Stimulated activated CD8-positive, alpha-beta memory T cell treated with anti-CD3 and anti-CD28 coated beads, Interleukin-4, amount 100 ng/mL, for 1 hour (primary cell): ENCODE measurements at places on chromosomes 2 and 18.

DNA sequence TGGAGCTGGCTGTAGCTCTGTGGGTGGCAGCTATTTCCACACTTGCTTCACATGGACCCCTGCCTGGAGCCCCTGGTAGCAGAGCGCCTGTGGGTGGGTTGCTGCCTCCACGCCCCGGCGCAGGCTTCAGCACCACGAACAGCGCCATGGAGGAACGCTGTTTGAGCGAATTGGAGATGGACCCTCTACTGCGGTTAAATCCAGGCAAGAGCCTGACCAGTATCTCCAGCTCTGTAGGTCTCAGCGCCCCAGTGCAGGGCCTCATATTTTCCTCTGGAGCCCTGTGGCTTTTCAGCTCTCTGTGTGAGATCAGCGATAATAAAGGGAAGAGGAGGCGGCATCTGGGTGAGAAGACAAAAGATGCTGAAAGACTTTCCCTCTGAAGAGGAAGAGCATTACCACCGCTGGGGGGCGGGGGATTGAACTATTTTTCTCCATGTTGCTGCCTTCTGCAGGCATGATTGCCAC, 12.0 kb downstream of the ONECUT2 start:
- DNase-seq: no peak

DNA sequence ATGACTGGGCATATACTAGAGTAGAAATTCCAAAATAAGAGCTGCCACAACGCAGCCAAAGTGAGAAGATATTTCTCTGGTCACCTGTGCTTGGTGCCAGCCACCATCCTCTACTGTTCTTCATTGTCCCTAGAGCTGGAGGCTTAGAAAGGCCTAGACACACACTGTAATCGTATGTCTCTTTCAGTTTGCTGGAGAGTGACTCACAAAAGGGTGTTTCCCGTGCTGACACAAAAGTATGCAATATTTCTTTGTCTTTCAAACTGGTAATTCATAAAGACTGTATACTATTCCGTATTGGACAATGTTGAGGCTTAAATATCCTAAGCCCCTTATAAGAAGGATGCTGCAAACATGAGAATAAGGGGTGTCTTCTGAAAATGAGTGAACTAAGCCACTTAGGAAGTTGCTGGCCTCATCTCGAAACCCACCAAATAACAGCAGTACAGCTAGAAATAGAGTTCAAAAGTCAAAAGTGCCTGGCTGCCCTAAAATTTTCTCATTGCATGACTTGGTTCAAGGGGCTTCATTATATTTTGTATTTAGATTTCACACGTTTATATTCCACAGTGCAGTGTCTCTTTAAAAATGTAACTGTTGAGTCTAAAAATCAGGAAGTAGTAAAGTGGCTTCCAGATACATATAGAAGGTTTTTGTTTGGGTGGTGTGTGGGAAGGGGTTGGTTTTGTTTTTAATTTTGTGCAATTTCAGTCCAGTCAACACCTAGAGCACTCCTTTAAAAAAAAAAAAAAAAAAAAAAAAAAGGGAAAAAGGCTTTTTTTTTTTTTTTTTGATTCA, 601.1 kb downstream of the ARHGAP15 start:
- DNase-seq: no peak

- no peak for DNase-seq
Observed at GRCh38 chr2:16640001-16640700, 25.5 kb downstream of the CYRIA start.

- DNase-seq: no peak
Observed at GRCh38 chr2:111663471-111664274, 220.3 kb downstream of the ANAPC1 start.

DNA sequence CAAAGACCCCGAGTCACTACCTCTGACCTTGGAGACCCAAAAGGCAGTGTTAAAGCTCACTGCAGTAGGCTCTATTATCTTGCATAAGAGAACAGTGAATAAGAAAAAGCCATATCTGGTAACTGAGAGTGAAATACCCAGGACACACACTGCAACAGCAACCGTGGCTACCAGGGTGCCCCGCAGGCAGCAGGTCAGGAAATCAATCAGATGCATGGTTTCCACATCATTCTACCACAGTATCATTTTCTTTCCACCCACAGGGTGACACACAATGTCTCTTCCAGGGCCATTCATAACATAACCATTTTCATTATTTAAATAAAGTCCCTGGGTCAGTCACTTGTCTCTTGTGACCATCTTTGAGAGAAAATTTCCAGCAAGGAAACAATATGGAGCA, 131.3 kb downstream of the CCBE1 start:
- no peak for DNase-seq

GRCh38 chr2:43086451-43087221, 139.8 kb downstream of the ZFP36L2 start:
- no peak for DNase-seq

GRCh38 chr2:70984228-70984575, 5.8 kb downstream of the ANKRD53 start:
- DNase-seq: no peak

DNA sequence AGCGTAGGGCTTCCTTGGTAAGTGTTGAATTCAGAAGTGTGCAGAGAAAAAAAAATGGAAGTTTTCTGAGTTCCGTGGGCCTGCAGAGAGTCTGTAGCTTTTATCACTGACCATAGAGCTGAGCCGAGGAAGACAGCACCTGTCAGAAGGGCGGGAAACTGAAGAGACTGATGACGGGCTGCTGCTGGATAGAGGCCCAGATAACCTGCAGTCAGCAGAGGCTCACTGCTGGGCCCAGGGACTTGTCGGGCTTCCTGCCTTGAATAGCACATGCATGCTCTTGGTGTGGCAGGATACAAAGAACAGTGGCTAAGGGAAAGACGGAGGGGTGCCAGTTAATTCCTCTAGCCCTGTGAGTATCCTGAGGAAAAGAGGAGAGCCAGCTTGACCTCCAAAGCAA, 166.4 kb downstream of the MGAT5 start:
- no peak for DNase-seq

DNA sequence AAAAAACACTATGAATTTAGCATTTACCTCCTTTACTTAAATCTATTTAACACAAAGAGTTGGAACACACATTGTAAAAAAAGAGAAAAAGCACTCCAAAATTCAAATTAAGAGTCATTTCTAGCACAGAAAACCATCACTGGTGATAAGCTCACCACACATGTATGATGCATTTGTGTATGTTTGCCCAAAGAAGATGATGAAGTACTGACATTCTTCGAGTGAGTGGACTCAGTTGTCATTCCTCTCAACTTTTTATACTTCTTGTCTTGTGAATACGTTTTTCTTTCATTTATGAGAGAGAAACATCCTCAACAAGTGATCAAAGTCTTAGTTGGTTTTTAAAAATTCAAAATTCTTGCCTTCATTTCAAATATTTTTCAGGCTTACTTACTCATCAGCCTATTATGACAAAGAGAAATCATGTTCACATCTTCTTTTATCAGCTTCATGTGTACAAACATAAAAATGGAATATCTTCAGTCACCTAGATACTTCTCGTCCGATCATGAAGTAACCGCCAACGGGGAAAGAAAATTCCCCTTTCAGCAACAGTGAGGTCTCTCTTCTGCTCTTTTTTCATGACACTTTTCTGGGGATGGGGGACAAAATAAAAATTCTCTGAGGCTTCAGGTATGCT, 1.5 kb downstream of the DSEL start:
- DNase-seq: no peak

- no peak for DNase-seq
Observed at GRCh38 chr18:63259567-63260379, 59.8 kb downstream of the BCL2 start.

DNA sequence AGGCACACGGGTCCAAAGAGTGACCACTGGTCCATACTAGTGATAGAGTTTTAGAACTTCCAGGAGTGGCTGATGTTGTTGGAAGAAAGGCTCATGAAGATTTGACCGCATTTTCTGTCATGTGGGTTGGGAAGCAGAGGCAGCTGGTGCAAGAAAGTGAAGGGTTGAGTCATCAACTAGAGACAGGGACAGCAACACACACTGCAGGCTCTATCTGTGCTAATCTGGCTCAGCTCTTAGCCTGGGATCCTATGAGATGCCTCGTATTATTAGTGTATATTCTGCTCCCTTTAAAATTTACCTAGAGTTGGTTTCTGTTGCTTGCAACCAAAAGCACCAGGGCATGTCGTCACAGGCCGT, 2.5 kb upstream of the SH3RF3 start:
- DNase-seq: no peak

DNA sequence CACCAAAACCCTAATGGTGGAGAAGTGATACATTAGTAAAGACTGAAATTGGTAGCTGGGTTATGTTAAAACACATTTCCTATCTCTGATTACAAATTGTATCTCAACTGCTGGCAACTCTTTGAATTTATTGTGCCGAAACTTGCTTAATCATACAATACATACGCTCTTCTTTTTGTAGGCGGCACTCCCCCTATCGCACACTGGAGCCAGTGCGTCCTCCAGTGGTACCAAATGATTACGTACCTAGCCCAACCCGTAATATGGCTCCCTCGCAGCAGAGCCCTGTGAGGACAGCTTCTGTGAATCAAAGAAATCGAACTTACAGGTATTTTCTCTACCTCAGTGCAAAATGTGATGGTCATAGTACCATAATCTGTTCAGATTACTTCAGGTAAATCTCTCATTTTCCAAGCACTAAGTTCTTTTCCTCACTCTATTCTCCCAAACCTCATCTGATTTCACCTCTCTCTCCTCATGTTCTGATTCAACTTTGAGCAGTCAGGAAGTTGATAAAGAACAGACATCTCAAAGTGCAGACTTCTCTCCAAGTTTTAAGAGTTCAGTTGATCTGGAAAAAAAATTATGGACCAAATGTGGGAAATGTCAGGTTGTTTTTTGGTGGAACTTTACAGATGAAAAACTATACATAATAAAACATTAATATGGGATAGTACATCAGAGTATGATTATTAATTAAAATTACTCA, 66.5 kb downstream of the ABI2 start:
- DNase-seq: no peak

DNA sequence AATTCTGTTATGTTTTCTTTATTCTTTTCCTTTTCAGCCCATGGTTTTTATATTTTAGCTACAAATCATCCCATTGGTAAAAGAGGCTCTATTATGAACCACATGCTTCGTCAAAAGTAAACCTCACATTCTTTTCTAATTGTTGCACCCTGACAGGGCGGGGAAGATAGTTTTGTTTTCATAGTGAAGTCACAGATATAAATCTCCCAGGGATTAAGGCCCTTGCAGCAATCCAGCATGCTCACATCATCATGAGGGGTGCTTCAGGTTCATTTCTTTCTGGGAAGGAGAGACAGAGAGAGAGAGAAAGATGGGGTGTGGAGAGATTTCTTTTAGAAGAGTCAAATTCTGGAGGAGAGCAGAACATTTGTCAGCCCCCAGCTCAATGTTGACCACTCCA, 124.5 kb upstream of the CDC42EP3 start:
- no peak for DNase-seq

DNA sequence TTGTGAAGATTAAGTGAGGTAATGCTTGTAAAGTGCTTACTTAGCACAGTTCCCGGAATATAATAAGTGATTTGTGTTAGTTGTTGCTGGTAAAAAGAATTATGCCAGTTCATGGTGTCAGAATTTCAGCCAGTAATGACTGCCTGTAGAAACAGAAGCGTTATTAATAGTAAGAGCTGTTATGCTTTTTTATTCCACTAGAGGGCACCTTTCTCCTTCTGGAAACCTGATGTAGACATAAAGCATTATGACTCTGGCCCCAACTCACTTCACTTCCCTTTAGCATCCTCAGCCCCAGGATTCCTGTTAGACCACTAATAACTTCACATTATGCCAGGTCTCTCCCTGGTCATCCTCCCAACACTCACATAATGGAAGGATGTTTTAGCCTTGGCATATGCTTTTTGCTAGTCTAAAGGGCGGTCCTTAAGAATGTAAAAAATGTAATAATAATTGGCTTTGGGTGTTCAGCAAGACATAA, 34.9 kb downstream of the C18orf54 start:
- no peak for DNase-seq

- no peak for DNase-seq
Observed at GRCh38 chr2:150698016-150698661, 210.7 kb upstream of the RND3 start.

DNA sequence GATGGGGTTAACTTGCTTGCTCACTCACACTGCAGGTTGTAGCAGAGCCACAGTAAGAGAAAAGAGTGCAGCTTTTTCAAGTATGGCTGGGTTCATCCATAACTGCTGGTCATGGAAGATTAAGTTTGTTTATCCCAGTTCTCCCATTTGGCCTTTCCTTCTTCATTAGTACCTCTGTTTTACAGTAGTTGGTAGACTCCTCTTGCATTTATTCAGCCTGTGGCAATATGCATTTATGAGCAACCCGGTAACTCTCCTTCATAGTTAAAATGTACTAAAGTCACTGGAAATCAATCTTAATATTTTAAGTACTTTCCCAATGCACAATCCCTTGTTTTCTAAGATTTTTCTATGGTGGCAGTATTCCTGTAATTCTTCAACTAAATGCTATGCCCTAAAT, 14.0 kb downstream of the FTCDNL1 start:
- no peak for DNase-seq

DNA sequence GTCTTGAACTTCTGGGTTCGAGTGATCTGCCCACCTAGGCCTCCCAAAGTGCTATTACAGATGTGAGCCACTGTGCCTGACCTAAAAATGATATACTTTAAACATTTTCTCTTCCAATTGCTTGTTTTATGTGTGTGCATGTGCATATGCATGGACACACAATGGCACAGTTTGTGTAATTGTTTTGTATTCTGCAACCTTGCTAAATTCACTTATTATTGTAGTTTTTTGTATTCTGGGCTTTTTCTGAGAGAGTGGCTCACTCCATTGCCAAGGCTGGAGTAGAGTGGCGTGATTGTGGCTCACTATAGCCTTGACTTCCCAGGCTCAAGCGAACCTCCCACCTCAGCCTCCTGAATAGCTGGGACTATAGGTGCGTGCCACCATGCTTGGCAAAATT, 8.1 kb downstream of the HAT1 start:
- no peak for DNase-seq

DNA sequence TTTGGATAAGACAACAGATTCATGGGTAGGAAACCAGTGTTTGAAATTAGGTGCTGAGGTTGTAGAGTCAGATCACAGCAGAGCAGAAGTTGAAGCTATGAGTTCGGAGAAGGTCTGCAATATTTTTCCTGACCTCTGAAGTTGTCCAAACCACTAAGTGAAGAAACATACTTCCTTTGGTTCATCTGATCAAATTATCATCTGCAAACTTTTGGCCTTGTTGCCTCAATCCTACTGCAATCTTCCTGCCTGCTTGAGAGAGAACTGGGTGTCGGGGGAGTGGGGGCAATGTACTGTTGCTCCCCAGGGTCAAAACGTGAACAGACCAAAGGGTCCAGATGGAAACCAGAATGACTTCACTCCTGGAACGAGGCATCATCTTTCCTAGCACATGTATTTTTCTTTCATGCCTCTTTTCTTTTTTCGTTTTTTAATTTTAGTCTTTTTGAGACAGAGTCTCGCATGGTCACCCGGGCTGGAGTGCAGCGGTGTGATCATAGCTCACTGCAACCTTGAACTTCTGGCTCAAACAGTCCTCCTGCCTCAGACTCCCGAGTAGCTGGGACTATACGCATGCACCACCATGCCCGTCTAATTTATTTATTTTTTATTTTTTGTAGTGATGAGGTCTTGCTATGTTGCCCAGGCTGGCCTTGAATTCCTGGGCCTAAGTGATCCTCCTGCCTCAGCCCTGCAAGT, 42.7 kb downstream of the RAB31 start:
- DNase-seq: no peak

- DNase-seq: no peak
Observed at GRCh38 chr18:13613591-13614501, 112.5 kb downstream of the FAM210A start.

- no peak for DNase-seq
Observed at GRCh38 chr2:42792087-42792582, 248 bp downstream of the HAAO start.
